Astrocyte (in vitro differentiated cells and primary cell): ENCODE measurements at places on chromosomes 7 and 10. TPM values are rescaled to one million over a fixed set of nuclear protein-coding genes. Genes with fewer than 3 reads are reported as not detected.

The RNF32 gene
- 1.6 and 2.7 TPM in 2 replicates for total RNA-seq

The SFRP4 gene
- 0.19 and 0.39 TPM in 2 replicates for total RNA-seq

The MYO1G gene
- 0.11 and 0.19 TPM in 2 replicates for total RNA-seq

The DNTT gene
- total RNA-seq: not detected in 2 replicates

The CTAGE4 gene
- total RNA-seq: 0.99 and 1.4 TPM in 2 replicates

The NKX2-3 gene
- total RNA-seq: not detected in 2 replicates

The FEZF1 gene
- 0.29 and 0.61 TPM in 2 replicates for total RNA-seq

The ARHGEF35 gene
- 4.4 and 5.0 TPM in 2 replicates for total RNA-seq

The LRRC18 gene
- not detected in 2 replicates for total RNA-seq

The CFAP46 gene
- 1.3 and 1.5 TPM in 2 replicates for total RNA-seq

The BAIAP2L1 gene
- total RNA-seq: 20.4 and 21.6 TPM in 2 replicates

DNA sequence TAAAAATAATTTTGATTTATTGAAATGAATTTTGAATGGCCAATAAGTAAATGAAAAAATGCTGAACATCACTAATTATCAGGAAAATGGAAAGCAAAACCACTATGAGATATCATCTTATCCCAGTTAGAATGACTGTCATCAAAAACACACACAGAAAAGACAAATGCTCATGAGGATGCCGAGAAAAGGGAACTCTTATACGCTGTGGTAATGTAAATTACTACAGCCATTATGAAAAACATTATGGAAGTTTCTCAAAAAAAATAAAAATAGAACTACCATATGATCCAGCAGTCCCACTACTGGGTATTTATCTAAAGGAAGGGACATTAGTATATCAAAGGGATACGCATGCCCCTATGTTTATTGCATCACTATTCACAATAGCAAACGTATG is 15.8 kb downstream of the SCIN start:
- H3K4me3 ChIP-seq: no peak overlapping the region
- no peaks in the 10 kb centered on the region for H3K27me3 ChIP-seq
- H3K36me3 ChIP-seq: no peaks in the 10 kb centered on the region
- no peaks in the 10 kb centered on the region for H3K4me1 ChIP-seq

DNA sequence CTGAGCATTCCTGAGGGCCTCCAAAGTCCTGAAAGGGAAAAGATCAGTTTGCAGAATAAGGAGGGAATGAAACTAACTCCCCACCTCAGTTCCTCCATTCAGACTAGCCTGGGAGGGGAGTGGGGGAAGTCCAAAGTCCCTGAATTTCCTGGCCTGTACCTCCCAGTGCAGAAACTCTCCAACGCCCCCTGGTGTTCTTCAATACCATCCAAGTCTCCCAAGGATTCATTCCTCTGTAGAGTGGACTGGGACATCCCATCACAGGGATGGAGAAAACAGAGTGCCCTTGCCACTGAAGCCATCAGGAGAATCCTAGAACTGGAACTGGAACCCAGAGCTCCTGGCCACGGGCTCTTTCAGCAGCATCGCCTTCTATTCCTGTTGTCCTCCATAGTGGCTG is 1.6 kb upstream of the COL13A1 start:
- peaks cover 3% of the 10 kb centered on the region for H3K27me3 ChIP-seq
- peak; percentile 44 for DNase-seq
- H3K27ac ChIP-seq: no peak overlapping the region

- H3K27me3 ChIP-seq: no peaks in the 10 kb centered on the region
- no peak overlapping the region for H3K27ac ChIP-seq
- H3K4me1 ChIP-seq: peaks cover 23% of the 10 kb centered on the region
- no peak for DNase-seq
- peak overlapping the region; percentile 69 for H3K4me3 ChIP-seq
Measured at GRCh38 chr10:102450124-102450373, 1.3 kb downstream of the C10orf95 start.

DNA sequence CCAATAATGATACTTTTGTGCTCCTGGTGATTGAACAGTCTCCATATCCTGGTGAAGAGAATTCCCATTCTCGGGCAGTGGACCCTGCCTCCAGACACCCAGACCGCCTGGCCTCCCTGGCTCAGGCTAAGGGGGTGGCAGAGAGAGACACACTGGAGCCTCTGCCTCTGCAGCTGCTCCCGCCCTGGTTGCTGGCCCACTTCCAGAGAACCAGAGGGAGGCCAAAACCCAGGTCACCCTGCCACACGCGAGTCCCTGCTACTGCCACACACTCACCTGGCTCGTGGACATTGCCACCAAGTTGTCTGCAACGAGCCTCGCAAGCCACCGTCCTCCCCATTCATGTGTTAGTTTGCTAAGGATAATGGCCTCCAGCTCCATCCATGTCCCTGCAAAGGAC is 221.8 kb downstream of the HPSE2 start:
- no peaks in the 10 kb centered on the region for H3K27me3 ChIP-seq
- no peak for DNase-seq
- no peak overlapping the region for H3K4me3 ChIP-seq
- no peaks in the 10 kb centered on the region for H3K4me1 ChIP-seq
- no peak overlapping the region for H3K27ac ChIP-seq

DNA sequence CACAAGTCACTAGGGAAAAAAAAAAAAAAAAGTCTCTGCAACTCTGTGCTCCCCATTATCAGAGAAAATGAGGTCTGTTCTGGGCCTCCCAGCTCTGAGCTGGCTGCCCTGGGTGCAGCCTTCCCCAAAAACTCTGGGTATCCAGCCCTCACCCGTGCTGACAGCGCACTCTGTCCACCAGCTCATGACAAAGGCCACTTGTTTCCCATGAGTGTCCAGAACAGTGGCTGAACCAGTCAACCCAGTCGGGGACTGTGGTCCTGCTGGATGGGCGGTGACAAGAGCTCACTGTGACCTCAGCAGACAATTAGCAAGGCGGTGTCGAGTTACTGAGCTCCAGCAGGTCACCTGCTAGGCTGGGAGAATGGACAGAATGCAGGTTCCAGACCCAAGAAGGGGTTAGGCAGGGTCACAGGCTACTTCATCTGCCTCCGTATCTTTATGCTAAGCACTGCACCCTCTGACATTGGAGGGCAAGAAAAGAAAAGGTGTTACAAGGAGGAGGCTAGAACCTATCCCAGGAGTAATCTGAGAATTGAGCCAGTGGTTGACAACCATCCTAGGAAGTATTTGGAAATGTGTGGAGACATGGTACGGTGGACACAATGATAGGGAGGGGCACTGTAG is 37.2 kb downstream of the DLG5 start:
- no peaks in the 10 kb centered on the region for H3K36me3 ChIP-seq
- no peak overlapping the region for H3K4me3 ChIP-seq
- no peaks in the 10 kb centered on the region for H3K27me3 ChIP-seq
- no peak overlapping the region for H3K27ac ChIP-seq
- peaks cover 13% of the 10 kb centered on the region for H3K4me1 ChIP-seq
- DNase-seq: no peak

DNA sequence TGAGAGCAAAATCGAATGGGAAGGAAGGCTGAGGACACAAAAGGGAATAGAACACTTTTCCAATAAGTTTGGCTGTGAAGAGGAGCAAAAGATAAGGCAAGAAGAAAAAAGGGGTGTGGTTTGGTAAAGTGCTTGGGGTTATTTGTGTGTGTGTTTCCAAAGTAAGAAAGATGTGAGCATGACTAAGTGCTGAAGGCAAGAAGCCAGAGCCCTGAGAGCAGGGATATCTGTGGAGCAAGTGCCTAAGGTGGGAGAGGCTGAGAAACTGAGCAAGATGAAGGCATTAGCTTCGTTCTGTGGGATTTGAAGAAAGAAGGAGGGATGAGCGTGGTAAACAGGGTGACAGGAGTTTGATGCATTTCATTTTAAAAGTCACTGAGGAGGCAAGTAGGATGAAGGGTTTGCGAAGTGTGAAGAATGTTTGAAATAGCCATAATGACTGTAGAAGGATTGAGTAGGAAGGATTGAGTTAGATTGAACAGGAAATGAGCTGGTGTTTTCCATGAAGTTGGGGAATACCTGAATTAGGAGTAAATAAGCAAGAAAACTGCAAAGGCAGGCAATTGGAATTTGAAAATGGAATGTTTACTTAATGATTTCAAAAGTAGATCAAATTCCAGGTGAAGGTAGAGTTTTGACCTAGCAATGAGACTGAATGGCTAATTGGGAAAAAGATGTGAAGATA is 19.9 kb upstream of the SP4 start:
- no peaks in the 10 kb centered on the region for H3K36me3 ChIP-seq
- H3K4me1 ChIP-seq: no peaks in the 10 kb centered on the region
- no peak for DNase-seq
- H3K4me3 ChIP-seq: no peak overlapping the region
- H3K27ac ChIP-seq: no peak overlapping the region
- H3K27me3 ChIP-seq: no peaks in the 10 kb centered on the region

GRCh38 chr7:51014811-51015210 is 232.1 kb upstream of the GRB10 start:
- H3K27ac ChIP-seq: no peak overlapping the region
- H3K4me3 ChIP-seq: no peak overlapping the region
- no peak for DNase-seq

GRCh38 chr10:30873411-30873810 is 158.3 kb downstream of the ZNF438 start:
- DNase-seq: no peak
- no peaks in the 10 kb centered on the region for H3K4me1 ChIP-seq
- H3K27ac ChIP-seq: no peak overlapping the region
- H3K4me3 ChIP-seq: no peak overlapping the region

GRCh38 chr7:35705932-35706461 is 11.1 kb upstream of the HERPUD2 start:
- no peak for DNase-seq
- H3K36me3 ChIP-seq: no peaks in the 10 kb centered on the region
- no peak overlapping the region for H3K27ac ChIP-seq
- peaks cover 3% of the 10 kb centered on the region for H3K4me1 ChIP-seq
- no peaks in the 10 kb centered on the region for H3K27me3 ChIP-seq

DNA sequence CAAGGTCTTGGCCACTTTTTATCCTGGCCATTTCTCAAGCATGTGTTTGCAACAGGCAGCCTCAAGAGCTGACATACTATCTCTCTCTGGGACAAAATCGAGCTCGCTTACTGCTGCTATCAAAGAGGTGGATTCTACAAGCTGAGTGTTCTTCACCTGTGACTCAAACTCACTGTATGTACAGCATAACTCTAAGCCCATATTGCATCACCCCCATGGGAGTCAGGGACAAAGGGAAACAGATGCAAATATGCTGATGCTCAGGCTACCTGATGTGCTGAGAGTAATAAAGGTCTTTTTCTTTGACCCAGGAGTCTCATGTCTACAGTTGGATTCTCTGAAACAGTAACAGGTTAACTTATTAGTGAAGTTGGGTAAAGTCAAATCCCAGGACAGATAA is 45.2 kb downstream of the PCLO start:
- no peak overlapping the region for H3K27ac ChIP-seq
- peaks cover 3% of the 10 kb centered on the region for H3K4me1 ChIP-seq
- no peaks in the 10 kb centered on the region for H3K36me3 ChIP-seq
- no peak overlapping the region for H3K4me3 ChIP-seq
- no peak for DNase-seq

- H3K4me1 ChIP-seq: no peaks in the 10 kb centered on the region
- H3K4me3 ChIP-seq: no peak overlapping the region
- DNase-seq: no peak
- no peaks in the 10 kb centered on the region for H3K36me3 ChIP-seq
- H3K27ac ChIP-seq: no peak overlapping the region
Measured at GRCh38 chr10:31574577-31574976, 255.6 kb downstream of the ZEB1 start.

- no peak overlapping the region for H3K4me3 ChIP-seq
- no peaks in the 10 kb centered on the region for H3K27me3 ChIP-seq
- H3K36me3 ChIP-seq: peaks cover 6% of the 10 kb centered on the region
Measured at GRCh38 chr7:141676618-141677017, 25.3 kb downstream of the DENND11 start.

GRCh38 chr7:98399890-98400541 is 874 bp downstream of the BAIAP2L1 start:
- no peaks in the 10 kb centered on the region for H3K27me3 ChIP-seq
- H3K36me3 ChIP-seq: no peaks in the 10 kb centered on the region
- H3K4me1 ChIP-seq: peaks cover 7% of the 10 kb centered on the region
- H3K27ac ChIP-seq: peak overlapping the region; percentile 36
- H3K4me3 ChIP-seq: peak overlapping the region; percentile 67

GRCh38 chr7:107972941-107973376 is 30.0 kb downstream of the LAMB1 start:
- H3K27me3 ChIP-seq: no peaks in the 10 kb centered on the region
- H3K4me3 ChIP-seq: no peak overlapping the region
- H3K27ac ChIP-seq: no peak overlapping the region
- peaks cover 88% of the 10 kb centered on the region for H3K36me3 ChIP-seq

- DNase-seq: peak; percentile 90
- peak overlapping the region; percentile 67 for H3K27ac ChIP-seq
- H3K36me3 ChIP-seq: no peaks in the 10 kb centered on the region
- peak overlapping the region; percentile 41 for H3K4me3 ChIP-seq
- no peaks in the 10 kb centered on the region for H3K27me3 ChIP-seq
Measured at GRCh38 chr10:17348501-17349349, 105.7 kb downstream of the ST8SIA6 start.

GRCh38 chr7:142890874-142891485 is 5.4 kb upstream of the TRPV6 start:
- H3K36me3 ChIP-seq: no peaks in the 10 kb centered on the region
- peaks cover 5% of the 10 kb centered on the region for H3K27me3 ChIP-seq
- H3K4me3 ChIP-seq: no peak overlapping the region
- no peak for DNase-seq
